Stimulated activated CD4-positive, alpha-beta T cell treated with anti-CD3 and anti-CD28 coated beads, Interleukin-1b, Interleukin-23, amount 100 ng/mL, for 4 hours (primary cell): ENCODE measurements at places on chromosomes 7 and 10.

DNA sequence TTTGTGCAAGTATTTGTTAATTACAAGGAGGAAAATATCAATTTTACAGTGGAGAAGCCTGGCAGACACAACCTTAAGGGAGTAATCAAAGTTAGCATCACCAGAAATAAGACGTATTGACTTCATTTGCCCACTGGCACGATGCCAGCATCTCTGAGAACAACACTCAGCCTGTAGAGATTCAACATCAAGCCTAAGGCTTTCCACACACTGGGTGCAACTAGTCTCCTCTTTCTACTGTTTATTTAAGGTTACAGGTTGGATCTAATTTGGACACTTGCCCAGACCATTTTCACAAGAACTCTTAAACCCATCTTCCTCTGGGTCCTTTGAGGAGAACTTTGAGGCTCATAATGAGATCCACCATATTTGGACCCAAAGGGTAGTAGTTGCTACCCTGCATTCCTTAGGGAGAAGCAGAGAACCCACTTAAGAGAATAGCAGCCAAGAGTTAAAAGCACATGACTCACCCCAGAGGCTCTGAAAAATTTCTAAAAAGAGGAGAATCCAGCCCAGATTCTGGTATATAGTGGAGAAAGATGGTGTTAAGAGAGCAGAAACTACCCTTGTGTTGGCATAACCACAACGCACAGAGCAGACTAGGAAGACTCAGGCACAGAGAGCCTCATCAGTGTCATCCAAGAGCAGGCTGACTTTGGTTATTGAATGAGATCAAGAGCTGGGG, 97.3 kb downstream of the CCDC71L start:
- DNase-seq = no peak

DNA sequence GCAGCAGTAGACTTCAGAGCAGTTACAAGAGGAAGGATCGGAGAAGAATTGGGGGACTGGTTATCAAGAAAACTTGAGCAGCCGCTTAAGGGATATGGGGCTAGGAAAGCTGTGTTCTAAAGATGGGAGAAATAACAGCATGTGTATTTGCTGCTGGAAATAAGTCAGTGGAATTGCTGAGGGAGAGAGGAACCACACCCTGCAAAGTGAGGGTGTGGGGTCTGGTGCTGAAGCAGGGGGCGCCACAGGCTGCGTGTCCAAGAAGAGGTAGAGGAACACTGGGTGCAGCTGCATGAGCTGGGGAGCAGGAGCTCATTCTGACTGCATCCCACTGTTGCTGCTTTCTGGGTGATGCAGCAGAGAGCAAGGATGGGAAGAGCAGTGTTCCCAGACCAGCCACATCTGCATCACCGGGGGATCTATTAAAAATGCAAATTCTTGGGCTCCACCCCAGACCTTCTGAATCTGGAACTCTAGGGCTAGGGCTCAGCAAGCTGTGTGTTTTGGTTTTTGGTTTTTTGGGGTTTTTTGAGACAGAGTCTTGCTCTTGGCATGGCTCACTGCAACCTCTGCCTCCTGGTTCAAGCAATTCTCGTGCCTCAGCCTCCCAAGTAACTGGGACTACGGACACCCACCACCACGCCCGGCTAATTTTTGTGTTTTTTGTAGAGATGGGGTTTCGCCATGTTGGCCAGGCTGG, 97.1 kb upstream of the DNAJB6 start:
- no peak for DNase-seq

DNA sequence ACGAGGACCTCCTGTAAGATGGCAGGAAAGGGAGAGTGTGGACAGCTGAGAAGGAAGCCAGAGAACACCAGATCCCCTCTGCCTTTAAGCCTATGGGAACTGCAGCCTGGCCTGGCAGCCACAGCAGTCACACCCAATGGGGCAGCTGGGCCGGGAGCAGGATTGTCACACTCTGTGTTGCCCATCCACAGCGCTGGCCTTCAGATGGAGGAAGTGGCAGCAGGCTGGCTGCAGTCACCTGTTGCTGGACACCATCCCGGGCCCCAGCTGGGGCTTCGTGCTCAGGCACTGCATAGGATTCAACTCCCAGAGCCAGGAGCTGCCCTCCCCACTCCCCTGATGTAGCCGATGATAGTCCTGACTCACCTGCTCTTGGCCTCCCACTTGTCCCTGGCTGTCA, 114.4 kb downstream of the COL13A1 start:
- DNase-seq = no peak

GRCh38 chr10:112447620-112447928, 559 bp downstream of the VTI1A start:
- no peak for DNase-seq

GRCh38 chr10:70162151-70162891, 8.0 kb downstream of the SAR1A start:
- no peak for DNase-seq

DNA sequence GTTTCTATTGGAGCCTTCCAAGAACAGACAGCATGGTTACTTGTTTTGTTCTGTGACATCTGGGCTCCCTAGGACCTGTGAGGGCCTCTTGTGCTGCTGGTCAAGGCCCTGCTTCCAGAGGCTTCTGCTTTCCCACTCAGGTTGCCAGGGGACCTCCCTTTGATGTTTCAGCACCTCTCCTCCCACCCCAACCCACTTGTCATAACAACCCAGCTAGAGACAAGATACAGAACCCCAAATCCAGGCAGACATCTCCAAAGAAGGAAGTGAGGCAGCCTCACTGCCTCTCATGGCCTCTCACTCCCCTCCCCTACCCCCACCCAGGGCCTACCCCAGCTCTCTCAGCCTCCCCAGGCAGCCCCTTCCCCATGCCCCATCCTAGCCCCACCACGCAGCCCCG, 11.3 kb downstream of the NFKB2 start:
- DNase-seq = no peak

DNA sequence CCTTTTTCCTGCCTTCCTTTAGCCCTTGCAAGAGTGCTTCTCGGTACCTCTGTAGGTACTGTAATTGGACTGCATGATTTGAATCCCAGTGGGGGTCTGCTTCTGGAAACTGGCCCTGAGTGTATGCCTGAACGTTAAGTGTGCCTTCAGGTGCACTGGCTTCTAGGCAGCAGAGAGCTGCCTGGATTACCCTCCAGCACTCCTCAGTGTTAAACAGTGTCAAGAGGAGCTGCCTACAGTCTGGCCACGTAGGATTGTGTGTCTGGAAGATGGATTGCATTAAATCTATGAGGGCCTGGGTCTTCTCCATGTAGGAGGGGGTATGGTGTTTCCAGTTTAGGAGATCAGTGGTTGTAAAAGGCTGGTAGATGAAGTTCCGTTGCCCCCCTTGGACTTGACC, 103.7 kb downstream of the TRIM24 start:
- DNase-seq = no peak
